ENCODE measurements at places on chromosomes 2 and 18. TPM values are rescaled to one million over a fixed set of nuclear protein-coding genes. Genes with fewer than 3 reads are reported as not detected.

The ASB18 gene
- not detected for total RNA-seq

The RESP18 gene
- not detected for total RNA-seq

The SH3RF3 gene
- total RNA-seq, result 0.46 TPM

DNA sequence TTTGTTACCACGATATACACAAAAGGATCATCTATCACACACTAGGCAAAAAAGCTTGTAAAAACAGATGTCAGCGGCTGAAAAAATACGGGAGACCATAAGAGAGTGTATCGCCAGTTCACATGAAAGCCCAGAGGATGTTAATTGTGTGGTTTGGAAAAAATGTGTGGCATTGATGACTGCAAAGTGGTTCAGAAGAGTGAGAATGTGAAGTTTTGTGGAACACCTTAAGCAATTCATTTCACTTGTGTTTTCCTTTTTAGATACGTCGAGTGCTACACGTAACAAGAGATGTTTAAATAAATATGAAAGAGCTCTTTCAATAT is 61.7 kb upstream of the DAPL1 start:
- DNase-seq, result no peak

The ALPP gene
- 0.20 TPM for total RNA-seq

DNA sequence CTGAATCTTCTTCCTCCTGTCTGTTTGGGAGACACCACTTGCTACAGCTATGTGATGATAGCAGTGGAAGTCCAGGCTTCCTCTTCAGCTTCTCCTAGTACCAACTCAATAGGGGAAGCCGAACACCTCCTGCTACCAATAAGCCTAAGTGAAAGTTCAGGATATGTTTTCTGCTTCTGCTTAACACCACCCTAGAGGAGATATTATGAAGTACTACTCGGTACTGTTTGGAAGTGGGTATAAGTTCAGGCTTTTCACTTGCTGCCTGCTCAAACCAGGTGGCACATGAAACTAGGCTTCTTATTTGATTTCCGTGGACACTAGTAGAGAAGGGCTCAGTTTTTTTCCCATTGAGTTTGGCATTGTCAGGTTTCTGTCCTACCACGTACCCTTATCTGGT is 99.8 kb downstream of the PTPN4 start:
- no peak for DNase-seq

GRCh38 chr18:40810372-40810771 is 1144.7 kb upstream of the PIK3C3 start:
- DNase-seq, result no peak

DNA sequence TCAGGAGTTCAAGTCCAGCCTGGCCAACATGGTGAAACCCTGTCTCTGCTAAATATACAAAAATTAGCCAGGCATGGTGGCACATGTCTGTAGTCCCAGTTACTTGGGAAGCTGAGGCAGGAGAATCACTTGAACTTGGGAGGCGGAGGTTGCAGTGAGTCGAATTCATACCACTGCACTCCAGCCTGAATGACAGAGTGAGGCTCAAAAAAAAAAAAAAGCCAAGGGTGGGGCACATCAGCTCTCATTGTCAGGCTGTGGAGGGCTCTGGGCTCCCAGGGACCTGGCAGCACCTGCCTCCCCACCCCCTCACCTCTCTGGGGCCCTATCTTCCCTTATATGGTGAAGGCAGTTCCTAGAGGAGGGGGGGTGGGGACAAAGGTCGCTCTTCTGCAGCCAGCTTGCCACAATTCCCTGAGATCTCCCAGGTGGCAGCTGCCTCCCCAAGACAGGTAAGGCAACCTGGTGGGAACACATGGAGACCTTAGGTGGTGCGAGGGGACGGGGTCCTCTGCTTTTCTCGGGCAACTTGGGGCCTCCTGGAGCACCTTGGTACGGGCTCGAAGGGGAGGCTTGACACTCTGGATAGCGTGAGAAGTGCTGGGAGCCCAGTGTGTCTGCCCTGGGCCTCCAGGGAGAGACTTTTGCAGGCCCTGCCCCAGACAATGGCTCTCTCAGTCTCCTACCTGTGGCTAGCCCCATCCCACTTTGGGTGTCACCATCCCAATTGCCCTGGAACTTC is at the start of gene VIL1:
VIL1 (plus strand) TSS at position 407 of the 742 bp plus-strand sequence. CDS start 4,656 bp downstream, outside the sequence.
- DNase-seq, result peak; percentile 63

The DLGAP1 gene
- total RNA-seq, result 20.0 TPM

The ZNF396 gene
- total RNA-seq, result 1.2 TPM

- DNase-seq, result no peak
These were observed 74.3 kb downstream of the LYPD1 start for GRCh38 chr2:132595693-132596092.

DNA sequence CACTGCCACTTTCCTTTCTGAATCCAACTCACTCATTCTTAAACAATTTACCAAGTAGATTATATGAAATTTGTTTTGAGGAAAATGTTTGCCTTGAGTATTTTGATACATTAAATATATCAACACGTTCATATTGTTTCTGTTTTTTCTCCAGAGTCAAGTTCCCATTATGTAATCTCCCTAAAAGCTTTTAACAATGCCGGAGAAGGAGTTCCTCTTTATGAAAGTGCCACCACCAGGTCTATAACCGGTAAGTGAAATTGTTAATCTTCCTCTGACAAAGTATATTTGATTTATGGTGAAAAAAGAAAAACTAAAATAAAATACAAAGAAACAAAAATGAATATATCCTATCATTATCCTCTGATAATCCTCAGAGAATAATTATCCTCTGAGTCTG is 838.6 kb downstream of the MBD2 start:
- DNase-seq, result no peak

The GPR75 gene
- 4.4 TPM for total RNA-seq

The SCN7A gene
- total RNA-seq, result 0.11 TPM

- no peak for DNase-seq
These were observed 48.5 kb downstream of the SERPINB7 start for GRCh38 chr18:63823516-63824219.

DNA sequence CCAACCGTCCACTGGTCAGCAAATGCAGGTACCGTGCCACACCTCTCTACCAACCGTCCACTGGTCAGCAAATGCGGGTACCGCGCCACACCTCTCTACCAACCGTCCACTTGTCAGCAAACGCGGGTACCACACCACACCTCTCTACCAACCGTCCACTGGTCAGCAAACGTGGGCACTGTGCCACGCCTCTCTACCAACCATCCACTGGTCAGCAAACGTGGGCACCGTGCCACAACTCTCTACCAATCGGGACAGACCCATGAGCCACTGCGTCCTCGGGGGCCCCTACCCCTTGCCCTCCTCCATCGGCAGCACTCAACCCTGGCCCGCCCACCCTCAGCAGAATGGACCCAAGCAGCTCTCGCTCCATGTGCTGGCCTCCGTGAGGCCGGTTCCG is 226.4 kb upstream of the SALL3 start:
- DNase-seq, result peak; percentile 19

DNA sequence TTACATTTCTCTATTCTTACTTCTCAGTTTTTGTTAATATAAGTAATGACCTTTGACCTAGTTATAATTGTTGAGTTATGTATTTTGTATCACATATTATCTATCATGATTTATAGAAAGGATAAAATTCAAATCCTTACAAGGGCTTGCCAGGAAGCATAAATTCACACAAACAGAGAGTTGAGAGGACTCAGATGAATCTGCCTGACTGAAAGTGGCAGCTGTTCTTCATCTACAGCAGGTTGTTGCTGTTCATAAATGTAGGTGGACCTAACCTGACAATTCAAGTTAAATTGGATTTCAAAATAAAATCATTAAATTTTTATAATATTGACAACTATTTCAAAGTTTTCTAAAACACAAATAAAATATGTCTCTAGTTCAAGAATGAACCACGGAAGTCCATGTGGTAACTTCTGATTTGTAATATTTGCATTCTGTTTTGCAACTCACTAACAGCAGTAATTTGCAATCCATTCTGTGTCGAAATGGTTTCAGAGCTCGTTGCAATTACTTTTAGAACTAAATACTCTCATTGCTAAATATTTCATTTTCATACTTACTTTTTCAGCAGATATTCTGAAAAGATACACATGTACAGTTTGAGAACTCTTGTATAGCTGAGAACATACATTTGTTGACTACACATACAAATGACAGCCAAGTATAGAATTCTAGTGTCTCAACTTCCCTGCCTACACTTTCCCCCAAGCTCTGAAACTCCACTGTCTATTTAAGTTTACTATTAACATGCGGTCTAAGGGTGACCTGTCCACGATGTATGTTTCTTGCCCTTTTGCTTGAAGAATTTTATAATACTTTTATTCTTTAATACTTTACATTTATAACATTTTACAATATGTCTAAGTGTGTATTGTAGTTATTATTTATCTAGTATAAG is 25.7 kb downstream of the SCN7A start:
- no peak for DNase-seq

The C2orf15 gene
- 6.2 TPM for total RNA-seq

The CNTNAP5 gene
- total RNA-seq, result 0.39 TPM

- peak; percentile 61 for DNase-seq
These were observed 25.6 kb downstream of the ZNF236 start for GRCh38 chr18:76847916-76848315.

The RAMP1 gene
- 0.63 TPM for total RNA-seq

Measured in H9 (cell line).